Activated T-helper 2 cell treated with anti-CD3 and anti-CD28 coated beads, Interferon-gamma antibody, Interleukin-2, Interleukin-4, amounts not matched to agents 10 μg/mL and 5 μg/mL and 100 μg/mL, durations not matched to agents 14 hours and 24 hours and 36 hours (primary cell): ENCODE measurements at places on chromosomes 1 and 21. TPM values are rescaled to one million over a fixed set of nuclear protein-coding genes. Genes with fewer than 3 reads are reported as not detected.

Gene ACTA1
- total RNA-seq: not detected in 2 replicates

Gene OR2M7
- total RNA-seq: not detected in 2 replicates

Gene ADPRS
- 33.6 and 35.3 TPM in 2 replicates for total RNA-seq

Gene ADAMTS4
- 0.05 and 0.09 TPM in 2 replicates for total RNA-seq

Gene MOB3C
- total RNA-seq: 16.0 and 17.5 TPM in 2 replicates

Gene SERTAD4
- total RNA-seq: not detected in 2 replicates

Gene KIF14
- 13.8 and 14.9 TPM in 2 replicates for total RNA-seq

DNA sequence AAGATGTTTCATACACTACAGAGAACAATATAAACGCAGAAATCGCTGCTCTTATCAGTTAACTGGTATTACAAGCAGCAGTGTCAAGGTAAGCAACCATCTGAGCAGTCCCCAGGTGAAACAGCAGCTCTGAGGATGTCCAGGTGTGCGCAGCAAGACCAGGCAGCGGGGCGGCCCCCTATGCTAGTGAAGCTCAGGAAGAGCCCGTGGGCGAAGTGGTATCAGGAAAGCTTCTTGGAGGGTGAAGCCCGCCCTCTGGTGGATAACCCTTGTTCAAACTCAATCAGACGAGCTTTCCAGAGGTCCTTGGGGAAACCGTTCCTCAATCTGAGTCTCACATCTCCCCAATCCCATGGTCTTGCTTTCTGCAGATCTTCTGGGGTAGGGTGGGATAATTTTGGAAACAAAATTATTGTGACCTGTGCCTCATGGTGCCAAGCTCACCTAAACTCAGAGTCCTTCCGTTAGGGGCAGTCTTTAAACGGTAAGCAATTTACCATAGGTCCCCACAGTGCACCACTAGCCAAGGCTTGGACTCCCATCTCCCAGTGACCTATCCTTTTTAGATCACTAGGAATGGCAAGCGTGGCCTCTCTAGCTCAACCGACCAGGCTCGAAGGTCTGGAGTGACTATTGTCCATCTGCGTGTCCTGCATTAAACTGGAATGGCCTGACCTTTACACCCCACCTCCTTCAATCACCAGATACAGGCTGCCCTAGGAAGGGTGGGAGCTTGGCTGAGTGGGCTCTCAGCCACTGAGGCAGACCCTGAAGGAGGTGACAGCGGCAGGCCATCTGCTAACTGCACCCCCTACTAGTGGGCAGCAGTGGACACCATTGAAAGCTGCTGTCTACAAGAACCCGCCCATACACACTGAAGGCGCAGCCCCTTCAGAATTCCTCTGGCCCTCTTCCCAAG is 13.6 kb upstream of the FAM110D start:
- H3K27ac ChIP-seq: no peak overlapping the region
- DNase-seq: peak; percentile 66
- peaks cover 27% of the 10 kb centered on the region for H3K27me3 ChIP-seq

GRCh38 chr1:94248956-94249688 is 11.7 kb upstream of the ARHGAP29 start:
- H3K27me3 ChIP-seq: peaks cover 56% of the 10 kb centered on the region
- H3K4me3 ChIP-seq: no peak overlapping the region
- H3K4me1 ChIP-seq: peaks cover 7% of the 10 kb centered on the region
- DNase-seq: no peak
- H3K36me3 ChIP-seq: no peaks in the 10 kb centered on the region
- H3K27ac ChIP-seq: no peak overlapping the region

GRCh38 chr21:16194788-16195537 is 465.2 kb downstream of the USP25 start:
- peaks cover 8% of the 10 kb centered on the region for H3K4me1 ChIP-seq
- H3K27ac ChIP-seq: no peak overlapping the region
- H3K27me3 ChIP-seq: peaks cover 6% of the 10 kb centered on the region

DNA sequence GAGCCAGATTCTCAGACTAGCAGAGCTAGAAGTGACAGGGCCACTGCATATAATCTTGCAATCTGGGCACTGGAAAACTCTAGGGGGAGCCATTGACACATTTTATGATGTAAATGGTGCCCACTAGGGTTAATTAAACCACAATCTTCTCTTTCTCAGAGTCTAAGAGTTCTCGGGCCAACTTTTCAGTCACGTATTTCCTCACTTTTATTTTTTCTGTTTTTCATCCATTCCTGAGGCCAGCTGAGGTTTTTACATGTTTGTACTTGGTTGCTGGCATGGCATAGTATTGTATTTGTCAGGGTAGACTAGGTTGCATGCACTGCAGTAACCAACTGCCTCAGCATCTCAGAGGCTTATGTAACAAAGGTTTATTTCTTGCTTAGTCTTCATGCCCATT is 138.2 kb downstream of the ZNF326 start:
- H3K27ac ChIP-seq: no peak overlapping the region
- no peaks in the 10 kb centered on the region for H3K4me1 ChIP-seq
- no peak overlapping the region for H3K4me3 ChIP-seq

DNA sequence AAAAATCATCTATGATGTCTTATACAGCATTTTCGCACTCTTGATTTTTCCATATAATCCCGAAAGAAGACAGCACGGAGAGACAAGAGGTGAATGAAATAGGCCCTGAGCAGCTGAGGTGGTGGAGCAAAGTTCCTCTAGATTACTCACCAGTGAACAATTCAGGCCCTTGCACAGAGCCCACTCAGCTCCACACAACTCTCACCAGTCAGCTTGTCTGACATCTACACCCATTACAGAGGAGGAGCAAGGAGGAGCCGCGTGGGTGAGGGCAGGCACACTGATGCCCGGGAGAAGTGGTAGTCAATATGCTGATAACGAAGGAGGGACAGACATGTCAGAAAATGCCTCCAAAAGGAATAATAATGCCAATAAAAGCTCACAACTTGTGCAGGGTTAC is 59.9 kb downstream of the DNM3 start:
- peaks cover 3% of the 10 kb centered on the region for H3K4me1 ChIP-seq
- H3K4me3 ChIP-seq: no peak overlapping the region
- no peak for DNase-seq
- H3K36me3 ChIP-seq: no peaks in the 10 kb centered on the region

DNA sequence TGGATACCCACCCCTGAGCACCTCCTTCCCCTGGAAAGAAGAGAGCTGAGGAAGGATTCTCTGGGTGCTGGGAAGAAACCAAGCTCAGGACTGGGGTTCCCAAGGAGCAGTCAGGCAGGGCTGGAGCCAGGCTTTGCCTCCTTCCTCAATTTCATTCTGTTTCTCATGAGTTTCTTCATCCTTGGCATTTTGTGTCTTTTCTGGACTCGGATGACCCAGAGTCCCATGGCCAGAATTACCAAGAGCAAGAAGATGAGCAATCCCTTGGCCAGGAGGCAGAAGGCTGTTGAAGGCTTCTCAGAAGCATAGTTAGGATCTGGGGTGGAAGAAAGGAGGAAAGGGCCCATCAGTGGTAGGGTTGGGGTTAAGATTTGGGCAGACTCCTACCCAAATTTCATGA is 2.5 kb downstream of the SLAMF9 start:
- H3K27ac ChIP-seq: no peak overlapping the region
- H3K36me3 ChIP-seq: no peaks in the 10 kb centered on the region
- no peaks in the 10 kb centered on the region for H3K4me1 ChIP-seq
- no peak for DNase-seq

DNA sequence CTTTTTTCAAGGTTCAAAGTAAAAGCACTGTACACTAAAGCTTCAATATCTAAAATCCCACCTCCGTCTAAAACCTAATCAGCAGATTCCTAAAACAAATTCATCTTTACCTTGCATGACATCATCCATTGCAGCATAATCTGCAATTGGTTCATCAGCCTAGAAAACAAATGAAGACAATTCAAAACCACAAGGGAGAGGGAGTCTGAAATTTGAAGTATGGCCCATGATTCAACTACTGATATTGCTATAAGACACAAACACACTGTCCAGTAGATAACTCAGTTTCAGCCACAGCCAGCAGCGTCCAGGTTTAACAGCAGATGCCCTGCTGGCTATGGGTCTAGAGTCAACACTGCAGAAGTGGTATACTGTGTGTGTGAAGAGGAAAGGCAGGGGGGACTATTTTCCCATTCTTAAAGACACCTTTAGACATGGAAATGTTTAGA is 17.9 kb upstream of the RAP1GAP start:
- H3K4me1 ChIP-seq: no peaks in the 10 kb centered on the region
- no peaks in the 10 kb centered on the region for H3K27me3 ChIP-seq
- H3K4me3 ChIP-seq: no peak overlapping the region
- H3K36me3 ChIP-seq: peaks cover 69% of the 10 kb centered on the region
- DNase-seq: no peak

GRCh38 chr1:247386217-247386616 is 29.8 kb upstream of the NLRP3 start:
- H3K4me1 ChIP-seq: peaks cover 26% of the 10 kb centered on the region
- no peak overlapping the region for H3K4me3 ChIP-seq
- peaks cover 21% of the 10 kb centered on the region for H3K27me3 ChIP-seq

- no peak for DNase-seq
- no peak overlapping the region for H3K4me3 ChIP-seq
- no peaks in the 10 kb centered on the region for H3K4me1 ChIP-seq
- no peaks in the 10 kb centered on the region for H3K36me3 ChIP-seq
These were observed 98.0 kb upstream of the DNAH14 start for GRCh38 chr1:224831501-224831900.

DNA sequence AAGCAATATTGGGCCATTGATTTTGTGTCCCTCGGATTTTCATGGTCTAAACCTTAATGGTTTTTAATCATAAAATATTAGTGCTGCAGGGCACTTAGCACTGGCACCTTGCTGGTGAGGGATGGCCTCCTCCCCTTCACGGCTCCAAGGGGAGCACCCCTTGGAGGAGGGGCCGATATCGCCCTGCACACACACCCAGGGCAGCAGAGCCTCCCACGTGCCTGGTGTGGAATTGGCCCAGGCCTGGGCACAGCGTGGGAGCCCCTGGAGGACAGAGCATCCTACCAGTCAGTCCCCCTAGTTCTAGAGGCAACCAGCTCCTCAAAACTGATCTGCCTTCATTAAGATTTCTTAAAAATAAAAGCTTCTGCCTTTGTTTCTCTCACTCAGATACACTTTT is 90.7 kb upstream of the CSF3R start:
- DNase-seq: no peak
- peaks cover 5% of the 10 kb centered on the region for H3K27me3 ChIP-seq
- H3K4me1 ChIP-seq: no peaks in the 10 kb centered on the region
- H3K4me3 ChIP-seq: no peak overlapping the region
- H3K27ac ChIP-seq: no peak overlapping the region
- no peaks in the 10 kb centered on the region for H3K36me3 ChIP-seq

DNA sequence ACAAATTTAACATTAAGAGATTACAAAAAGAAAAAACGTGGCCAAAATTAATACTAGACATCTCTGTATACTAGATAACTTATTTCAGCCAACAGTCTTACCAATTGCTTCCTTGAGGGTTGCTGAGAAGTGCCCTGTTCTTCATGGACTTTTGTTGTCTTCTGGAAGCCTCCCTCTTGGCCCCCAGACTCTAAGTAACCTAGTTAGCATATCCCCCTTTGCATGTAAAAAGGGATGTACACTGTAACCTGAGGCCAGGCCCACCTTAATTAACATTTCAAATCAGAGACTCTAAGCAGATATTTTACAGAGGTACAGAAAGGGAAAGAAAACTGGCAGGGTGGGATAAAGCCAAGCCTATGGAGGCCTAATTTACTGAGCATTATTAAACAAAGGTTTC is 1047.3 kb downstream of the ADGRL2 start:
- H3K27ac ChIP-seq: no peak overlapping the region
- no peak for DNase-seq
- no peaks in the 10 kb centered on the region for H3K36me3 ChIP-seq
- no peaks in the 10 kb centered on the region for H3K27me3 ChIP-seq
- no peaks in the 10 kb centered on the region for H3K4me1 ChIP-seq

DNA sequence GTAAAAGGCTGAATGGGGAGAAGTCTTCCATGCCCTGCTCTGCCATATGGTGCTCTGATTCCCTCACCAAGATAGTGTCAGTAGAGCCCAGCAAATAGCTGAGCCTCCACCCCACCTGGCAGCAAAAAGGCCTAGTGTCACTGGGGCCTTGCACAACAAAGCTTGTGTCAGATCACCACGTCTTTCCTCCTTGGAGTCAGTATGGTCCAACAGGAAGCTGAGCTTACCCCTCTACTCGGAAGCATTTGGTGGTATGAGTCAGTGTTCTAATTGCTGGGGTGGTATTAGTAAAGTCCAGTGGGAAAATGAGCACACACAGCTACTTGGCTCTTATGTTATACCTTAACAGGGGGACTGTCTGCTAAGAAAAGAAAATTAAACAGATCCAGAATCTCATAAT is 18.7 kb upstream of the RRP15 start:
- no peaks in the 10 kb centered on the region for H3K36me3 ChIP-seq
- no peaks in the 10 kb centered on the region for H3K4me1 ChIP-seq
- H3K27me3 ChIP-seq: peaks cover 2% of the 10 kb centered on the region
- no peak overlapping the region for H3K27ac ChIP-seq
- DNase-seq: no peak

- H3K27ac ChIP-seq: peak overlapping the region; percentile 77
- no peaks in the 10 kb centered on the region for H3K27me3 ChIP-seq
- peaks cover 35% of the 10 kb centered on the region for H3K4me1 ChIP-seq
- no peaks in the 10 kb centered on the region for H3K36me3 ChIP-seq
- DNase-seq: no peak
- no peak overlapping the region for H3K4me3 ChIP-seq
These were observed 133.9 kb upstream of the SGIP1 start for GRCh38 chr1:66399888-66400529.

DNA sequence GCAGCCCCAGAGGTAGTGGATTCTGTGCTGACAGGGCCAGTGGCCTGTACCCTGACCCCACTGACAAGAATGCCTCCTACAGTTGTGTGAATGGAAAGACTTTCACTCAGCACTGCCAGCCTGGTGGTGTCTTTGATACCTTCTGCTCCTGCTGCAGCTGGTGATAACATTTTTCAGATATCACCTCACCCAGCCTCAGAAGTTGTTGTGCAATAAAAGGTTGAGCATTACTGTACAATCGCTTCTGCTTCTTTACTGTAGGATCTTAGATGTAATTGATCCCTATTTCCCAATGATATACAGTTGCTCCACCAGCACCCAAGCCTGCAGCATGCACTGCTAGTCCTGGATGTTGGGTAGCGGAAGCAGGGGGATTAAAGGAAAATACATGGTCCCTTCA is 4.8 kb upstream of the CHIA start:
- peaks cover 5% of the 10 kb centered on the region for H3K27me3 ChIP-seq
- DNase-seq: no peak
- no peaks in the 10 kb centered on the region for H3K36me3 ChIP-seq
- H3K27ac ChIP-seq: no peak overlapping the region
- no peak overlapping the region for H3K4me3 ChIP-seq
- no peaks in the 10 kb centered on the region for H3K4me1 ChIP-seq

DNA sequence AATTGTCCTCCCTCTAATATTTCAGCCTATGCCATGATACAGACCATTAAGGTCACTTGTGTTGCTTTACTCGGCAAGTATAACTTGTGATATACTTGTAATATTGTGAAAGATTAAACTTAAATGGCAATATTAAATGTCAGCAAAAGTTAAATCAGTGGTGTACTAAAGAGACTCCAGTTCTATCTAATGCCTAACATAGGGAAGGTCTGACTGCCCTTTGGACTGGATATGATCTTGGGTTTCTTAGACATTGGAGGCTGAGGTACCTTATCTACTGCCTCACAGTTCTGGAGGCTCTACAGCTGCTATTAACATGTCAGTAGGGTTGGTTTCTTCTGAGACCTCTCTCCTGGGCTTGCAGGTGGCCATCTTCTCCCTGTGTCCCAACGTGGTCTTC is 89.9 kb downstream of the MT1HL1 start:
- H3K27me3 ChIP-seq: no peaks in the 10 kb centered on the region
- H3K27ac ChIP-seq: no peak overlapping the region
- no peak overlapping the region for H3K4me3 ChIP-seq
- peaks cover 7% of the 10 kb centered on the region for H3K4me1 ChIP-seq
- H3K36me3 ChIP-seq: peaks cover 12% of the 10 kb centered on the region
